ENCODE measurements at places on chromosomes 5 and 9.

- DNase-seq, result no peak
Measured at GRCh38 chr5:39526914-39527477, 102.2 kb upstream of the DAB2 start.

GRCh38 chr9:13513716-13514444, 234.4 kb upstream of the MPDZ start:
- no peak for DNase-seq

GRCh38 chr9:117278471-117279035, 136.3 kb downstream of the ASTN2 start:
- no peak for DNase-seq

DNA sequence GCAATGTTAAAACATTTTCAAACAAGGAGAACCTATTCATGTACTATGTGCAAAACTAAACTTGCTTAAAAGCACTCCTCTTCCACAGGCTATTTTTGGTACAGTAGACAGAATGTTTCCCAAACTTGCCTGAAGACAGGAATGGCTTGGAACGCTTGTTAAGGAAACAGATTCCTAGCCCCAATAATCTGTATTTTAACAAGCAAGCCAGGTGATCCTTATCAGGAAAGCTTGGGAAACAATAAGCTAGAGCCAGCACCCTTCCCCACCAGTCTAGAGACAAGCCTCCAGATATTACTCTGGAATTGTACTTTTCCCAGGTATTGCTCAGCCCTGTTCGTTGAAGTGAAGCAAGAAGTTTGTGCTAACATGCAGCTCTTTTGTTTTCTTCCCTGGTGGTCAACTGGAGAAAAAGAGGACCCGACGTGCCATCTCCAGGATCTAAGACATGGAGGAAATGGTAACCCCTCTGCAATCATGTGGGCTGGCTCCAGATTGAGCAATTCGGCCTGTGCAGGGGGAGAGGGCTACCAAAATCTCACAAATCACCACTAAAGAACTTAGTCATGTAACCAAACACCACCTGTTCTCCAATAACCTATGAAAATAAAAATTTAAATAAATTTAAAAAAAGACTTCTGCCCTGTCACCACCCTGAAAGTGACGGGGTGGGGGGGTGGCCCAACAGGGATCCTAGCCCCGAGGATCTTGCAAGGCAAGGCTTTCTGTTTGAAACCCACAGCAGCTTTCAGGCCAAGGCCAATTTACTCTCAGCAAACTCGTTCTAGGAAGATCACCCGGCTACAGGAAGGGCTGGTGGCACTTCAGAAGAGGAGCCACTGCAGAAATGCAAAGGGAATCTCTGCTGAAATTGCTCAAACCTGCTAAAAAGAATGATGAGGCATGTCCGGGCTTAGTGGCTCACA, 48.6 kb downstream of the SHB start:
- no peak for DNase-seq

- no peak for DNase-seq
Measured at GRCh38 chr5:79081779-79082178, 12.2 kb downstream of the BHMT2 start.

All from head of caudate nucleus (tissue), 42 donors.